Right renal pelvis (tissue), 4 donors: ENCODE measurements at places on chromosomes 7 and 10.

DNA sequence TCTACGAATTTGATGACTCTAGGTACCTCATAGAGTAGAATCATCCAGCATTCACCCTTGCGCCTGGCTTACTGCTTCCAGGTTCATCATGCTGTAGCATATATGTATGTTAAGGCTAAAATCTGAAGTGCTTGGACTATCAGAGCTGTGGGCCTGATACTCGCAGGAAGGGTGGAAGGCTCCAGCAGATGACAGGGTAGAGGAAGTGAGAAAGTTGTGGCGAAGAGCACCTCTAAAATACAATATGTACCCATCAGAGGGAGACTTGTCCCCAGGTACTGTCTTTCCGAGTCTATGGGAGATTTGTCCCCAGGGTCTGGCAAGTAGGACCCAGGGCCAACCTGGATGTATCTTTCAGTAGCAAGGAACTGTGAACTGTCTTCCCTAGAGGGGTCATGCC is 48.1 kb upstream of the PLEKHA1 start:
- no peak for DNase-seq

DNA sequence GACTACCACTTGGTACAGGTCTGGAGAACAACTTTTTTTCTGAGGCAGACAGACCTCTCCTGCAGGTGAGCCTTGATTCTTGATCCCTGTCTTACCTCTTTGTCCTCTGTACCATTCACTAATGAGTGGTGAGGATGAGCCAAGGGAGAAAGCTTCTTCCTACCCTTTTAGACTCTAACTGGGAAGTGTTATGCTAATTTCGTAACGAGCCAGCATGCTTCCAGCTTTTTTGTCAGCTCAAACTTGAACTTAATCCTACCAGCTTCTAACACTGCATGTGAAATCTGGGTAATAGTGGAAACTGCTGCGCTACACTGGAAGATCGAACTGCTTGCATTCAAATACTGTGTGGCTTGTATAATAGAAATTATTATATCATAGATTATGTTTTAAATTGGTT is 87.0 kb downstream of the NEUROD6 start:
- no peak for DNase-seq

GRCh38 chr10:78316451-78316931 is 282.8 kb downstream of the RPS24 start:
- no peak for DNase-seq

DNA sequence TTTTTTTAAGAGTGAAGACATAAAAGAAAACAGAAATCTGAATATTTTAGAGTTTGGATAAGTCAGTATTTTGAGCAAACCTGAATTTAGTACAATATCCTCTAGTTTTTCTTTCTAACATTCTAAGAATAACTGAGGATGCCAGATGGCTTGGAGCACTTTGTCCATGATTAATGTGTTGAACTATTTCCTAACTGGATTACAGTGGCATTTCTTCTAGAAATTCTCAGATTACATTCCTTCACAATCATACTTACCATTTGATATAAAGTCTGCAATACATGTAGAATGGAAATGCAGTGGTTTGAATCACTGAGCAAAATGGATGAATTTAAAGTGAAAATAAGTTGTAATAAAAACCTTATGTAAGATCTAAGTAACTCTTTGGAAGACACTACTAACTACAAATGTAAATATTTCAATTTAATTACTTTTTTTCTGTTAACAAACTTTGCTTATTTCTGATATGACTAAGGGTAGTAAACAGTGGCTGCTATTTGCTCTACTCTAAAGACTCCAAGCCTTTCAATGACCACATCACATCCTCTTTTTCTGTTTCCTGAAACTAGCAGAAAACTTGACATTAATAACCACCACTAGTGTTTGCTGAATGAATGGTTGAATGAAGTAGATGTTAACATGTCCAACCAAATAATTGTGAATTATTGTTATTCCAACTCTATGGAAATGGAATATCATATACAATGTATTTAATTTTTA is 102.8 kb downstream of the PRKG1 start:
- no peak for DNase-seq

DNA sequence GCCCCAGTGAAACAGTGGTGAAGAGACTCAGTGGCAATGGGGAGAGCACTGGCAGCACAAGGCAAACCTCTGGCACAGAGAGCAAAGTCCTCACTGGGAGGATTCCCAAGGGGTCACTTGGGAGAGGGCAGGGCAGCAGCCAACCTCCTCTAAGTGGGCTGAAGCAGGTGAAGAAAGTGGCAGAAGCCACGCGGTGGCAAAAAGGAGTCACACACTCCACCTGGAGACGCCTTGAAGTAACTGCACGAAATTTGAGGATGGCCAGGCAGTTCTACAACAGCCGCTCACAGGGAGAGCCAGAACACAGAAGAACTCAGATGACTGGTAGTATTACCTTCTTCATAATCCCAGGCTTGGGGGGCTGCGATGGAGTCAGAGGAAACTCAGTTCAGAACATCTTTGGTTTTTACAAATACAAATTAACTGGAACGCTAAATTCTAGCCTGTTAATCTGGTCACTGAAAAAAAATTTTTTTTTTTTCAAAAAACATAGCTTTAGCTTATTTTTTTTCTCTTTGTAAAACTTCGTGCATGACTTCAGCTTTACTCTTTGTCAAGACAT is 574 bp upstream of the IL6 start:
- peak; percentile 30 for DNase-seq

- no peak for DNase-seq
Observed at GRCh38 chr10:62253704-62254103, 14.9 kb downstream of the RTKN2 start.
